Ovary (tissue), 10 donors: ENCODE measurements at places on chromosomes 2 and 18. TPM values are rescaled to one million over a fixed set of nuclear protein-coding genes. Genes with fewer than 3 reads are reported as not detected.

The ASXL3 gene
- 18.4 TPM for total RNA-seq

The RIOK3 gene
- 46.4 TPM for total RNA-seq

The SLC14A1 gene
- 0.23 TPM for total RNA-seq

The STK11IP gene
- total RNA-seq = 57.1 TPM

The LIMS2 gene
- total RNA-seq = 70.4 TPM

The NEUROD1 gene
- total RNA-seq = not detected

The SULT1C2 gene
- 3.2 TPM for total RNA-seq

The AP1S3 gene
- total RNA-seq = 0.60 TPM

The SLC5A7 gene
- total RNA-seq = not detected

The PKP4 gene
- 35.8 TPM for total RNA-seq

The RFX8 gene
- 0.38 TPM for total RNA-seq

The TMEM198 gene
- total RNA-seq = 11.1 TPM

The HOXD12 gene
- not detected for total RNA-seq

The CRYGD gene
- 7.3 TPM for total RNA-seq
